Adipocyte (in vitro differentiated cells): ENCODE measurements at places on chromosomes 3 and 15.

- peak; percentile 79 for DNase-seq
Observed at GRCh38 chr3:171982828-171983227, 56.5 kb upstream of the FNDC3B start.

DNA sequence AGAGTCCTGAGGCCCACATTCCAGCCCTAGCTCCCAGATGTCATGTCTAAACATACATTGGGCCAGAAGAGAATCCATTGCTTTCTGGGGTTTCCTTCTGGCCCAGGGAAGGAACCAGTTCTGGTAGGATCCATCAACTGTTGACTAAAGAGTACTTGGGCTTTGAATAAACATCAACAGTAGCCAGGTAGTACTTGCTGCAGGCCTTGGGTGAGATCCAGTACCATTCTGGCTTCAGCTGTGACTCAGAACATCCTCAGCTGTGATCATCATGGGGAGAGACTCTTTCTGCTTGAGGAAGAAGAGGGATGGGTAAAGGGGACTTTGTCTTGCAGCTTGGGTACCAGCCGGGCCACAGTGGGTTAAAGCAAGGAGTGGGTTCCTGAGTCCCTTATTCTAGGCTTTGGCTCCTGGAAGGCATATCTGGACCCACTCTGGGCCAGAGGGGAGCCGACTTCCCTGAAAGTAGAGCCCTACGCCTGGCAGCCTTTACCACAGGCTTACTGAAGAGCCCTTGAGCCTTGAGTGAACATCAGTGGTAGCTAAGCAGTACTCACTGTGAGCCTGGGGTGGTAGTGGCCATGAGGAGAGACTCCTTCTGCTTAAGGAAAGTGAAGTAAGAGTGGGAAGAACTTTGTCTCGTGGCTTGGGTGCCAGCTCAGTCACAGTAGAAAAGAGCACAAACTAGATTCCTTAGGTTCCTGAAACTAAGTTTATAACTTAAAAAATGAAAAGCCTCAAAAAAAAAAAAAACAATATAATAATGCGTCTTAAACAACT is 128.3 kb downstream of the GOLIM4 start:
- no peak for DNase-seq

DNA sequence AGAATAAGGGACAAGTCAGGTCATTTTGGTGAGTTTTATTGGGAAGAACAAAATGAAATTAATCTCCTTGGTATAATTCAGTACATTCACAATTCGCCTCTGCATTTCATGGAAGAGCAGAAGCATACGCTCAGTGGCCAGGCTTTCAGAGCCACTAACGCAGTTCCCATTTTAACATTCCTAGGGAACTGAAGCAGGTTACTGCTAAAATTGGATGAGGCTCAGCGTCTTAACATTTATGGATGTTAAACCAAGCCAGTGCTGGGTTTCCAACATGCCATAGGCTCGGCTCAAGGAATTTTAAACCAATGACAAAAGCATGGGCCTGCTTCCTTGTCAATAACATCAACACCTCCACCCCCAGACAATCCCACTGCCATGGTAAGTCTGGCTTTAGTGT is 172.7 kb upstream of the PRICKLE2 start:
- no peak for DNase-seq

DNA sequence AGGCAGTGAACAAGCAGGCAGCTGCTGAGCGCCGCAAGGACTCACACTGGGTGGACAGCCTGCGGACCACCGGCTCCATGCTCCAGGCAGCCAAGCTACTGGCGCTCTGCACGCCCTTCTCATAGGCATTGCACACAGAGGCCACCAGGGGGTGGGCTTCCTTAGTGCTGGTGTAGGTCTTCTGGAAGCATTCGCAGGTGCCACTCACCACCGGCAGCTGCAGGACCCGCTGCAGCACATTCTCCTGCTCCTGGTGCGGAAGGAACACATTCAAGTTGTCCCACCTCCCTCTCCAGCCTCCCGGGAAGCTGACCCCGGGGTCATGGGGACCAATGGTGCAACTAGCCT is 6.0 kb downstream of the PLIN1 start:
- DNase-seq: no peak

- no peak for DNase-seq
Observed at GRCh38 chr3:44045476-44046275, 196.0 kb upstream of the TOPAZ1 start.

DNA sequence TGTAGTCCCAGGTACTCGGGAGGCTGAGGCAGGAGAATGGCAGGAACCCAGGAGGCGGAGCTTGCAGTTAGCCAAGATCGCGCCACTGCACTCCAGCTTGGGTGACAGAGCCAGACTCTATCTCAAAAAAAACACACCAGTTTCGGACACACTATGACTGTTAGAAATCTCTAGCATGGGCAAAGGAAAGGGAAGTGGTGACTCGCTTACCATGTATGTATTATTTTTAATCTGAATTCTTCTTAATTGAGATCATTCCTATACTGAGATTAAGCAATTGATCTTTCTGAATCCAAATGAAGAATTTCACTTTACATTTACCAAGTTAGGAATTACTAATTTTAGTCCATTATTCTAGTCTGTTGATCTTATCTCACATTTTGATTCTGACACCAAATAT is 459.2 kb upstream of the ALCAM start:
- DNase-seq: peak; percentile 80

- no peak for DNase-seq
Observed at GRCh38 chr3:194009019-194009418, 126.9 kb upstream of the HES1 start.

DNA sequence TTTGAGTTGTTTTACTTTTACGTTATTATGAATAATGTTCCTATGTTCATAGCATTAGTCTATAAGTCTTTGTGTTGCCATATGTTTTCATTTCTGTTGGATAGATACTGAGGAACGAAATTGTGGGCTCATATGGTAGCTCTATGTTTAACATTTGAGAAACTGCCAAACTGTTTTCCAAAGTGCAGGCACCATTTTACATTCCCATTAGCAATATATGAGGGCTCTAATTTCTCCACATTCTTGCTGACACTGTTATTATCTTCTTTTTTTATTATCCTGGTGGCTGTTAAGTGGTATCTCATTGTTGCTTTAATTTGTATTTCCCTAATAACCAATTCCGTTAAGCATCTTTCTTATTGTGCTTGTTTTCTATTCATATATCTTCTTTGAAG is 1.8 kb upstream of the PIK3R4 start:
- peak; percentile 32 for DNase-seq

DNA sequence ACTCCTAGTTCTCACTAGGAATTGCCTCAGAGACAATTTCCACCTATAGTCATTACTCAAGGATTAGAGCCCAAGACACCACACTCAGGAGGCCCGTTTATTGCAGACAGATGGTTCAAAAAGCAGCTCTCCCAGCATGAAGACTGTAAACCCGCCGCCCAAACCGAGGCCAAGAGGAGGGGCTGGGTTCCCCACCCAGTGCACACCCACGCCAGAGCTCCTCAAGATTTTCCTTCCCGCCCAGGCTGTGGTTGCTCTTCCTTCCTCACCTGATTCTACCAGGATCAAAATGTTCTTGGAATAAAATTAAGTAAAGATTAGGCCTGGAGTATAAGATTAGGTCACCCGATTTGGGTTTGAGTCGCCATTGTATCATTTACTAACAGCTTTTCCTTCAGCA is 364.4 kb downstream of the MECOM start:
- DNase-seq: no peak

GRCh38 chr15:22850055-22850454 is 11.6 kb downstream of the NIPA2 start:
- DNase-seq: no peak

DNA sequence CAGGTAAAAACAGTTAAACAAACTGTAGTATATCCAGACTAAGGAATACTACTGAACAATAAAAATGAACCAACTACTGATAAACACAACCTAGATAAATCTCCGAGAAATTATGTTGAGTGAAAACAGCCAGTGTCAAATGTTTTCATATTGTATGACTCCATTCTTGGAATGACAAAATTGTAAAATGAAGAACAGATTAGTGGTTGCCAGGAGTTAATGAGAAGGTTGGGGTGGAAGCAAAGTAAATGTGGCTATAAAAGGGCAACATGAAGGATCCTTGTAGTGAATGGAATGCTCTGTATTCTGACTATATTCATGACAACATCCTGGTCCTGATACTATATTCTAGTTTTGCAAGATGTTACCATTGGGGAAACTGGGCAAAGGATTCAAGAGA is 27.5 kb upstream of the ACKR4 start:
- DNase-seq: peak; percentile 65

- no peak for DNase-seq
Observed at GRCh38 chr15:56992725-56993124, 74.3 kb downstream of the TCF12 start.

DNA sequence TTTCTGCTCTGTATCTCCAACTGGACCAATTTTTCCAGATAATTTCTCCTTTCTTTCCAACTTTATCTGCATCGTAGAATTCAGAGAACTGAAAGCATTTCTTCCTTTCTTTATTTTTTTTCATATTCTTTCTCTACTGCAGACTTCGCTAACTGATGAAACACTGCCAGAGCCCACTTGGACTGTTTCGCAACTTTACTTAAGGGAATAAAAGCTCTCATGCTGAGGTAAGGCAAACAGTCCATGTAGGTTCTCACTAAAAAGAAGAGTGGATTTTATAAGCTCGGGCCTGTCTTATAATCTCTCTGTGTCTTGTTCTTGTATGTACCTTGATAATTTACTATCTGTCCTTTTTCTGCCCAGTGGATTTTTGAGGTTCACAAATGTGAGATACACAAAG is 163.5 kb downstream of the CNTN4 start:
- no peak for DNase-seq

DNA sequence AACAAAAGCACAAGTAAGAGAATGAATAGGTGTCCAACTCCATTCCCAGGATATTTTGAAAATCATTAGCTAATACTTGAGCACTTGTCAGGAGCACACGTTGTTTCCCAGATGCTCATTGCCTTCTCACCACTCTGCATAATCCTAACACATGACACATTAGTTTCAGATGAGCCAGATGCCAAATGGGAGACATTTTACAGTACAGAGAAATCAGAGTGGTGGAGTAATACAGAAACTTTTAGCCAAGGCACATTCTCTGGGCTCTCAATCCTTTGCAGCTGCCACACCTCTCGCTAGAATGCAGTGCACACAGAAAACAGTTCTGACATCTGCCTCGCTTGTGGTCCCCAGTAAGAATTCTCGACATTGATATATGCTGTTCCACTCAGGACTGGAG is 76.6 kb downstream of the P3H2 start:
- DNase-seq: no peak

GRCh38 chr3:81261996-81262395 is 499.4 kb downstream of the GBE1 start:
- DNase-seq: no peak

- no peak for DNase-seq
Observed at GRCh38 chr3:16936233-16936632, 51.5 kb downstream of the PLCL2 start.

DNA sequence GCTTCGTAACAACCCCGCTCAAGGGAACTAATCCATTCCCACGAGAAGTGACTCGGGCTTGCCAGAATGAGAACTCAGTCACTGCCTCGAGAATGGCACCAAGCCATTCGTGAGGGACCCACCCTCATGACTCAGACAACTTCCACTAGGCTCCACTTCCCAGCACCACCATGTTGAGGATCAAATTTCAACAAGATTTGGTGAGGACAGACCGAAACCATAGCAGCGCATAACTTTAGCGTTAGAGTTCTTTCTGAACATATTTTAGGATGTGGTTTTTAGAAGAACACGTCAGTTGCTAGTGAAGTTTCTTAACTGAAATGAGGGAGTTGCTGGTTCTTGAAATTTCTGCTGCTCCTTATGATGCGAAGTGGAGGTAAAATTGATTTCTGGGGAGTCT is 13.5 kb downstream of the PTPRG start:
- DNase-seq: peak; percentile 48

- no peak for DNase-seq
Observed at GRCh38 chr3:110362751-110363150, 708.9 kb upstream of the NECTIN3 start.

- DNase-seq: no peak
Observed at GRCh38 chr3:135869439-135870105, 96.0 kb upstream of the PPP2R3A start.

GRCh38 chr3:14771593-14772497 is 46.9 kb upstream of the FGD5 start:
- DNase-seq: no peak

DNA sequence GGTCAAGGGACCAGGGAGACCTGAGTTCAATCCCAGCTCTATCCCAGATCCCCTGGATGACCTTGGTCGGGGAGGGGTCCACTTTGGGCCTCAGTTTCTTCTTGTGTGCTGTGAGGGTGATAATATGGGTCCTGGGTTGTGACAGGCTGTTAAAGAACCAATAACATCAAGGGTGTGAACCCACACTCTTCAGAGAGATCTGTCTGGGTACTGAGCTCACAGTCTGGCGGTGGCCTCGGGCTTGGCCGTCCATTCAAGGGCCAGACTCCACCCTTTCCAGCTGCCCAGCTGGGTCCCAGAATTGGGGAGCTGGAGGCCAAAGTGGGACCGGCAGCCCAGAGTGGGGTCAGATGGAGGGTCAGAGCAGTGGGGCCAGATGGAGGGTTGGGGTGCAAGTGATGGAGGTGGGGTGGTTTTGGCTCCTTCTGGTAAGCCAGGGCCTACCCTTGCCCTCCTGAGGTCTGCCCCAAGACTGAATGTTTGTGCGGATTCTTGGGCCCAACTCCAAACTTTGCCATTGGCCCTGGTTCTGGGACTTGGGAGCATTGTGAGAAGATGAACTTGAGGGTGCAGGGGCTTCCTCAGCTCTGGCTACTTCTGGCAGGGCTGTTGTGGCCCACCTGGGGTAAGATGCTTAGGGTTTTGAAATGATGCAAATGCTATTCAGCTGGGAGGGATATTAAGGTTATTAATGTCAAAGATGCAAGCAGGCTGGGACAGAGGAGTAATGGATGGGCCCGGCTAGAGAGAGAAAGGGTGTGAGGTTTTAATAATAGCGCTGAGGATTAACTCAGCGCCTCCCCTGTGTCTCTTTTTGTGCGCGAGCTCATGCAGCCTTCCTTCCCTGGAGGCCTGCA is 1.5 kb downstream of the CORO2B start:
- DNase-seq: no peak

- DNase-seq: peak; percentile 61
Observed at GRCh38 chr15:64536244-64536836, 76.0 kb downstream of the ZNF609 start.

DNA sequence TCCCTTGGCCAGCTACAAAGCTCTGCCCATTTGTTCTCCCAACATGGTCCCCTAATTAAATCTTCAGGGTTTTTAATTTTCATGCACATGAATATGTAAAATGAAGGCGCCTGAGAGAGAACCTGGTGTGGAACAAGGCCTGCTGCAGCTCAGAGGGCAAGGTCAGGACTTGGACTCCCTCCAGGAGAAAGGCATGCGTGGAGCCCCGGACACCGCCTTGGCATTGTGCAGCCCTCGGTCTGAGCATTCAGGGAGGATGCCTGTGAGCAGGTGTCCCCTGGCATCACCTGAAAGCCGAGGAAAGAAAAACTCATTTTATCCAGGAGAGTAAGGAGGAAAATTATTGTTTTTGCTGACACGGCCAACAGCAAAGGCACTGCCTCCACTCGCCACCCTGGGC is 33.8 kb upstream of the EPHB1 start:
- DNase-seq: no peak

- peak; percentile 81 for DNase-seq
Observed at GRCh38 chr3:185280572-185281365, 26.9 kb upstream of the EHHADH start.
